IPS-NIHi11 (cell line): ENCODE measurements at places on chromosomes 4 and X.

DNA sequence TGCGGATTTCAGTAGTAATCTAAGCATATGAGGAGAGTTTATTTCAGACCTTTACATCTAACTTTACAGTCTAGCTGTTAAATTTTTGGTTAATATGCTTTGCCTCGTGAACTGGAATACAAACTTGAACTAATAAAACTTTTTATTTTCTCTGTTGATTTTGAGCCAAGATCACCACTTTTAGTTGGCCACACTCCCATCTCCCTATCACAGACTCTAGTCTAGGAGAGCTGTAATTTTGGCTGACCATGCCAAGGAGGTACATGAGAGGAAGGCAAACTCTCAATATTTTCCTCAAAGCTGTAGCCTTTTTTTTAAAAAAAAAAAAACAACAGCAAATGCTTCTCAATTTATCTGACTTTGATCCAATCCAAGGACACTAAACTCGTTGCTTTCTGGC is 597.5 kb upstream of the PCDH7 start:
- DNase-seq, result no peak

GRCh38 chr4:37948542-37948941 is 11.7 kb upstream of the PTTG2 start:
- no peak for DNase-seq

DNA sequence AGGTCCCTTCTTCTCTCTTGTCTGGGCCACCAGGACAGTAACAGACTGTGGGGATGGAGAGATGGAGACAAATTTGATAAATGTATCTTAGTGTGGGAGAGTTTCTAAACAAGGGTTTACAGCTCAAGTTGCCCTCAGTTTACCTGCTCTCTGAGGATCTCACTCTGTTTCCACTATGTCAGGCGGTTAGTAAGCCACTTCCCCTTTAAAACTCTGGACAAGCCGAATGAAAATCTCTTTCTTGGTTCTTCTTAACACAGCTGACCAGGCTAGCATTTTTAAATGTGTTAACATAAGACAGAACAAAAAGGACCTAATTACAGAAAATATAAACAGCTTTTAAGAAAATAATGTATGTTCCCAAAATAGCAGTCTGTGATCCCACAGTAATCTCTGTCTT is 2.9 kb upstream of the SCARB2 start:
- no peak for DNase-seq

DNA sequence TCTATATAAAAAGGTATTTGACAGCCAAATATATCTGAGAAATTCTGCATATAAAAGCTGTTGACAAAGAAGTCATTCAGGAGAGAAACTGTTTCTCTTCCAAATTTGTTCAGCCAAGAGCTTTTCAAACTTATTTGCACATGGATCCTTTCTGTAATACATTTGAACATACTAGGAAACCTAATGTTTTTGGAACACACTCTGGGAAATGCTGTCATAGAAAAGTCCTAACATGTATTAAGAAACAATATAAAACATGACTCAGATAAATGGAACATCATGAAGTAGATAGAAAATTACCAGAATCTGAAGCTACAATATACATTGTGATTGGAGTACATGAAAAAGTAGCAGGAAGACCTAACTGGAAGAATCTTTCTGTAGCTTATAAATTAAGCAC is 781.5 kb upstream of the EPHA5 start:
- DNase-seq, result no peak

- DNase-seq, result no peak
Measured at GRCh38 chr4:6152869-6153705, 47.3 kb downstream of the JAKMIP1 start.

DNA sequence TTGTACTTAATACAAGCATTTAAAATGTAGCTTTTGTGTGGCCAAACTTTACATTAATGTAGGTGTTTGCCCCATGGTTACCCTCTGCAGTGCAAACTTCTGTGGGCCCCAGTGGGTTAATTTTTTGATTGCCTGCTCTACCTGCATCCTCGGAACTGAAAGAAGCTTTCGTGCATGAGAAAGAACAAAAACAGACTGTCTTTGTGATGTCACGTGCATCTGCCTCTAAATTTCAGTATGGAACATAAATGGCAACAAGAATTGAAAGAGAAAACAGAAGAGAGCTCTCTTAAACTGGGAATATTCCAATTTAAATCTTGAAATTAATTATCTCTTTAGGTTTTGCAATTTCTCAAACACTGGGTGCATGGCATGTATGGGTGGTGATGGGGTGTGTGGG is 182.4 kb upstream of the LCORL start:
- DNase-seq, result no peak

DNA sequence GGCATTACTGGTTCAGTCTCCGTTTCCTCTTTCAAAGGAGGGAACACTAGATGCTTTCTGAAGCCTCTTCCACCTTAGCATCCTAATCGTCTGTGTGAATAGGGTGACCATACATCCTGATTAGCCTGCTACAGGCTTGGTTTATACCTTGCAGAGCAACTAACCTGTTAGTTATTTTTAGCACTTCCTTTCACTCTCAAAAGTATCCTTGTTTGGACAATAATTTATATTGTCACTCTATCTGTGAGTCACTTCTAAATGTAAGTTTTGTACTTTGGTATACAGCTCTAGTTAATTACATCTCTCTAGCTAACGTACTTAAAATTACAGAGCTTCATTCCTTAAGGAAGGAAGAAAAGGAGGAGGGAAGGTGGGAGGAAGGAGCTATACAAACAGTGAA is 174.5 kb downstream of the GPC3 start:
- no peak for DNase-seq

DNA sequence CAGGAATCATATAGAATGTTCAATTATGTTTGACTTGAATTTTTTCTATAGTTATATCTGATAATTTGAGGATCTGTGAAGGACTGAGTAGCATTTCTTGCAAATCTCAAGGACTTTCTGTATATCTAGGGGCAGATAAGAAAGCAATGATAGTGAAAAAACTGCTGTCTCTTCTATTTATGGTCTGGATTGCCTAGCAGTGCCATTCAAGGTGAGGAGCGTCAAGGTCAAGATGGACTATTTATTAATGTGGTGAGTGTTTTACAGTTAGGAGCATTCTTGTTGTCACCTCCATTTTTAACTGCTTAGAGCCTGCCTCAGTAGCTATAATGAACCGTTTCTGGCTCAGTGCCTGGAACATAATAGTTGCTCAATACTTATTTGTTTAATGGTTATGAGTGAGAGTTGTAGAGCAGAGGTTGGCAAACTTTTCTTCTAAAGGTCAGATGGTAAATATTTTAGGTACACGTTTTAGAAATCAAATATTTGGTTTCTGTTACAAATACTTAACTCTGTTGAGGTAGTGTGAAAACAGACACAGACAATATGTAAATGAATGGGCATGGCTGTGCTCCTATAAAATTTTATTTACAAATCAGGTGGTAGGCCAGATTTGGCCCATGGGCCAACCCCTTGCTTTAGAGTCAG is 523.2 kb upstream of the IGFBP7 start:
- no peak for DNase-seq
